BJ (cell line): ENCODE measurements at places on chromosomes 7 and 10.
A peak's percentile ranks its signal among the peaks of the same experiment; 100 is the strongest.

GRCh38 chr10:69141304-69141703 lies 17.3 kb downstream of the VPS26A start:
- no peak for DNase-seq

DNA sequence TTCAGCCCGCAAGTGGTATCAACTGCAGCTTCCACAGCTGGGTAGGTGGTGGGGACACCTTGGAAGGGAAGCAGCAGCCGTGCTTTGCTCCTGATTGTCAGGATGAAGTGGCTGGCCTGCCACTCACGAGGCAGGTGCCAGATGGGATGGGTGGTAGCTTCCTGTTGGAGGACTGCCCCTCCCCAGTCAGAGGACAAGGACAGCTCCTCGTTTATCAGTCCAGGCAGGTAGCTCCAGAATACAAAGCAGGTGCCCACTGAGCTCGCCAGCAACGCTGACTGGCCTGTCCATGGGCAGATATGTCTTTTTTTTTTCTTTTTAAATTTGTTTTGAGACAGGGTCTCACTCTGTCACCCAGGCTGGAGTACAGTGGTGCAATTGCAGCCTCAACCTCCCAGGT lies 431.3 kb downstream of the GALNT17 start:
- DNase-seq: no peak

- peak; percentile 68 for DNase-seq
These were observed 43.0 kb downstream of the SUFU start for GRCh38 chr10:102546606-102547320.

- DNase-seq: no peak
These were observed 365.1 kb upstream of the NFE2L3 start for GRCh38 chr7:25786936-25787335.

- DNase-seq: no peak
These were observed 15.8 kb upstream of the TRIM8 start for GRCh38 chr10:102628451-102628911.

DNA sequence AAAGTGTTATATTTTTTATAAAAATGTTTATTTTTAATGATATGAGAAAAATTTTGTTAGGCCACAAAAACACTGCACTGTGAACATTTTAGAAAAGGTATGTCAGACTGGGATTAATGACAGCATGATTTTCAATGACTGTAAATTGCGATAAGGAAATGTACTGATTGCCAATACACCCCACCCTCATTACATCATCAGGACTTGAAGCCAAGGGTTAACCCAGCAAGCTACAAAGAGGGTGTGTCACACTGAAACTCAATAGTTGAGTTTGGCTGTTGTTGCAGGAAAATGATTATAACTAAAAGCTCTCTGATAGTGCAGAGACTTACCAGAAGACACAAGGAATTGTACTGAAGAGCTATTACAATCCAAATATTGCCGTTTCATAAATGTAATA lies 64.8 kb upstream of the CAPZA2 start:
- no peak for DNase-seq

- no peak for DNase-seq
These were observed 6.5 kb downstream of the FOXL3 start for GRCh38 chr7:296373-296945.

GRCh38 chr7:90894122-90894521 lies 298.0 kb downstream of the CDK14 start:
- no peak for DNase-seq

- DNase-seq: no peak
These were observed 259.8 kb downstream of the KCNMA1 start for GRCh38 chr10:77377678-77378352.

DNA sequence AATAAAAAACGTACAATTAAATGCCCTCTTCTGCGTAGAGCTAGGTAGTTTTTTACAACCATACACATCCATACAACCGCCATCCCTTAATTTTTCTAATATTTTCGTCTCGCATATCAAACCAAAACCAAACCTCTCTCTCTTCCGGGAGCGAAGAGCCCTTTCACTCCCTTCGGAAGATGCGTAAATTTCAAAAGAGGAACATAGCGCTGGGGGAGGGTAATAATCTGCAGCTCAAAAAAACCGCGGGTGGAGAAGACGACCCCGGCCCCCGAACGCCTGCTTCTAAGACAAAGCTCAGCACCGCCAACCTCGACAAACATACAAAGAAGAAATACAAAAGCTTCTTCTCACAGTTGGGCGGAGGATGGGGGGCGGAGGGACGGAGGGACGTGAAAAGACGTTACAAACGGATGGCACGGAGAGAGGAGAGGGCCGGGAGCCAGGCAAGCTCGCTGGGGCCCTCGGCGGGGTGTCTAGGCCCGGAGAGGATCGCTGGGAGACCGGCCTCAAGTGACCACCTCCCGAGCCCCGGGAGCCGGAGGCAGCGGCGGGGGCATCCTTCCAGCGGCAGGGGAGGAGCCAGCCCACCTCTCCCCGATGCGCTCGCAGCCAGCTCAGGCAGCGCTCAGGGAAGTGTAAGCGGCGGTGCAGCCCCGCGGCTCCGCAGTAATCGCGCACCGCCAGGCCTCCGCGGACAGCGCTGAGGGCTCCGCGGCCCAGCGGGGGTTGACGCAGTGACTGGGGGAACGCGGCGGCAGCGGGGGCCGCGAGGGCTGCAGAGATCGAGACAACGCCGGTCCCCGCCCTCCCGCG lies 851 bp downstream of the MKRN1 start:
- DNase-seq: no peak

DNA sequence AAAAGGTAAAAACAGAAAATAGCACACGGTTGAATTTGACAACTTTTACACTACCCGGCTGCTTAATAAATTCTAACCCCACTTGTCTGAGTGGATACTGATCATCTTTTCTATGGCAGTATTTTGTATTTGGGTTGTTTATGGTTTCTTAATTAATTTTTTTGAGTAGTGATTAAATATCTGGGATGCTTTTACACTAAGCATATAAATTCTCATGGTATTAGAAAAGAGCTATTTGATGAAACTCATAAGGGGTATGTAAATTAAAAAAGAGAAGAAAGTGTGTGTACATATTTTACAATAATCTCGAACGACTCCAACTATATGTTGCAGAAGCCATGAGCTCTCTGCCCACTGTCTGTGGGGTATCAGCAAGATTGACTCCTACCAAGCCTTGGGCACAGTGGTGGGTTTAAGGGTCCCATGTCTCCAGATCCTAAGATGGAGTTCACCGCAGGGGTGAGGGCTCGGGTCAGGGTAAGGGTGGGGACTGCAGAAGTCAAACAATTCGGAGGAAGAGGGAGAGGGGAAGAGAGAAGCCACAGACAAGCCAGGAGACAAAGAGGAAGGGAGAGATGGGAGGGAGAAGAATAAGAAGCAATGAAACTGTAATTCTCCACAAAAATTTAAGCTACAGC lies 7.6 kb upstream of the HOXA13 start:
- no peak for DNase-seq

GRCh38 chr10:78366663-78367411 lies 333.2 kb downstream of the RPS24 start:
- DNase-seq: no peak

DNA sequence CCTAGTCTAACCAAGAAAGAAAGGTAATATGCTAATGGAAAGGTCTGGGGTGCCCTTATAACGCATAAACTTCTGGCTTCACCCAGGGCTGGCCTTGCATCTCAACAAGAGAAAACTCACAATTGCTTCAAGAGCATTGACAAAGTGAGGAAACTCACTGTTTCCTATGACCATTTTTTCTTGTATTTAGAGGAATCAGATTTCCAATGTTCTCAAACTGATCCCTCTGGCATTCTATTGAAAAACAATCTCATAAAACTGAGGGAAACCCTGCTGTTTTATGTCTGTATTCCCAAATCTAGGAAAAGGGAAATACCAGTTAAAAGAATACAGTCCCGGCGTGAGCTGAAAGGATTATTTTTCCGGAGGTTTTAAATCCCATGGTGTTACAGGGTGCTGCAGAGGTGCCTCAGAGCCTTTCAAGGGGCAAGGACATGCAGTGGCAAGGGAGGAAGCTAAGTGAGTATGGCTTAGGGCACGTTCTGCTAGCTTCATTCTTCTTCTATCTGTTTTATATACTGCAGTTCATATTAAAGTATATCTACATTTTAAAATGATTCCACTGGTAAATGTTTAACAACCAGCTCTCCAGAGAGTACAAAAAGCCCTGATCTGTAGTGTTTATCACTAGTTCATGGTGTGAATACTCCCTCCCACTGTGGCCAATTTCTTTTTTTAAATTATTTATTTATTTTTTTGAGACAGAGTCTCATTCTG lies 68.7 kb downstream of the CAV1 start:
- DNase-seq: no peak

- no peak for DNase-seq
These were observed 199.5 kb downstream of the GFRA1 start for GRCh38 chr10:116073510-116073909.

GRCh38 chr10:94496010-94496409 lies 49.6 kb upstream of the HELLS start:
- DNase-seq: no peak
